ENCODE measurements at places on chromosomes 1 and 21. TPM values are rescaled to one million over a fixed set of nuclear protein-coding genes. Genes with fewer than 3 reads are reported as not detected.

GCSAML gene
- total RNA-seq: not detected

PRRX1 gene
- 1.3 TPM for total RNA-seq

CLDN8 gene
- total RNA-seq: not detected

VSIG8 gene
- total RNA-seq: not detected

WNT9A gene
- 0.26 TPM for total RNA-seq

AQP10 gene
- not detected for total RNA-seq

CFH gene
- total RNA-seq: 1.3 TPM

BRINP2 gene
- total RNA-seq: not detected

ANGPTL3 gene
- total RNA-seq: not detected

KLF17 gene
- total RNA-seq: not detected

NBPF26 gene
- total RNA-seq: 3.3 TPM

SEC16B gene
- total RNA-seq: 0.54 TPM

RERE gene
- total RNA-seq: 52.9 TPM

DNMT3L gene
- not detected for total RNA-seq

TMEM200B gene
- 0.26 TPM for total RNA-seq

All from dermis lymphatic vessel endothelial cell (primary cell).